ENCODE measurements at places on chromosomes 7 and 10.

DNA sequence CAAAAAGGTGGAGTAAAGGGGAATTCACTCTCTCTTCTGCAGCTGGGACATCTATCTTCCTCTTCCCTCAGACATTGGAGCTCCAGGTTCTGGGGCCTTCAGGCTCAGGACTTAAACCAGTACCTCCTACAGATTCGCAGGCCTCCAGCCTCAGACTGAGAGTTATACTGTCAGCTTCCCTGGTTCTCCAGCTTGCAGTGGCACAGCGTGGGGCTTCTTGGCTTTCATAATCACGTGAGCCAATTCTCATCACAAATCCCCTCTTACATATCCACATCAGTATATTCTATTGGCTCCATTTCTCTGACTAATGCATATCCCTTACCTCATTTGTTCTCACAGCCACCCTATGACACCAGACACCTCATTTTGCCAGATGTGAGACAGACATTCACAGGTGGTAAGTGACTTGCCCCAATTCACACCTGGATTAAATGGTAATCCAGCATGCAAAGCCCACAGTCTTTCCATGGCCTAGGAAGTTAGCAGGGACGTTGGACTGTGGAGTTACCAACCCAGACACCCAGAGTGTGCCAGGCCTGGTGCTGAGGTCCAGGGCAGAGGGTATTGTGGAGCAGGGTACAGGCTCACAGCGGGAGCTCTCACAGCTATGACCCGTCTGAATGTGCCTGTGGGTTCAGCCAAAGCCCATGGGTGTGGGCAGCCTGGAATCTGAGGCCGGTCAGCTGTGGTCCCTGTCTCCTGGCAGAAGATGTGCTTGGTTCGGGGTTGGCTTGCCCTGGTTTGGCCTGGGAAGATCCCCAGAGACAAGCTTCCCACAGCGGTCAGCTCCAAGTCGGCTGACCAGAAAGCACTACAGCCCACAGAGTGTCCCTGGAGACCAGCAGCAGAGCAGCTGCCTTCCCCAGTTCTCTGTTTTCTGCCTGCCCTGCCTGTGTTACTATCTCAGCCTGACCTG is 18.4 kb upstream of the ZCCHC24 start:
- ATAC-seq: peak; percentile 32

GRCh38 chr7:51182636-51183166 is 133.9 kb downstream of the COBL start:
- ATAC-seq: no peak

DNA sequence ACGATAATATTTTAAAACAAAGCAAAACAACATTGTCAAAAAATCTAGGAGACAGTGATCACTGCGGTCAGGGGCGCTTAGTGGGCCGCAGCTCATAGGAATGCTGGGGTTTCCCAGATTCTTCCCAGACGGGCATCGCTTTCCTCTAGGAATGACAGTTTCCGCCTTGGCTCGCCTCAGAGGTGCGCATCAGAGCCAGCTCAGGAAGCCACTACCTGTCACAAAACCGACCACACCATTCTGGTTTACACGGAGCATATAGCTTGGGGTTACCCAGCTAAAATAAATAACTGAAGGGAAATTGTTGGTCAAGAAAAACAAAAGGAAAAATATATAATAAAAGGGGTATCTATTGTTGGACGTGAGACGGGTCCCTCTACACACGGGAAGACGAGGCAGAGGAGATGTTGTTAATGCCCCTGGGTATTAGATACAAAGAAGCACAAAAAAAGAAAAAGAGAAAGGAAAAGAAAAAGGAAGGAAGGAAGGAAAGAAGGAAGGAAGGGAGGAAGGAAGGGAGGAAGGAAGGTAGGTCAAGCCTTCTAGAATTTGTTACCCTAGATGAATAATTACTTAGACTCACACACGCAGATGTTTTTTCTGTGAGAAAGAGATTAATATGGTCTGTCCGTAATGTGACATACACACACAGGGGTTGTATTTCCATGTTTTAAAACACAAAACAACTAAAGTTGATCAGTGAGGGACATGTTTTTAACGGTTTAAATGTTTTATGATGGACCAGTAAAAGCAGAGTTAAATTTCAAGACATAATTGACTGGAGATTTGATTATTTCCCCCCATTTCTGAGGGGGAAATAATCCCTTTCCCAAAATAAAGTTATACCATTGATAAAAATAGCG is 292.4 kb upstream of the NFE2L3 start:
- ATAC-seq: no peak

- no peak for ATAC-seq
These were observed 86.0 kb upstream of the ANKRD1 start for GRCh38 chr10:91006752-91007346.

DNA sequence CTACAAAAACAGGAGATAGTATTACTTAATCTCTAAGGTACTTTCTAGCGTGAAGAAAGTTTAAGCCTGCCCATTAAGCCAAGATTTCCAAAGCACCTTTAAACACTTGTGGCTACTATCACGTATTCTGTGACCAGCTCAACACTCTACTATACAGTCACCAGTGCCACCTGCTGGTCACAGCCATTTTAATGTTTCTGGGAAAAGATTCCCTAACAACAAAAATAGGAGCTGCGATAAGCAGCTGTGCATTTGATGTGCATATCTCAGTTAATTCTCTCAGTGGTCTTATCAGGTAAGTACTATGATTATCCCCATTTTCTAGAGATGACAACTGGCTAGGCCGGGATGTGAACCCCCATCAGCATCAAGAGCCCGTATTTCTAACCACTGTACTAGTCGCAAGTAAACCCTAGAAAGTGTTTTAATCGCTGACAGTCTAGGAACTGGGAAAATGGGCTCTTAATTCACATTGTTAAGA is 860 bp downstream of the SEC31B start:
- peak; percentile 59 for ATAC-seq

All from gastroesophageal sphincter (tissue), 4 donors.